ENCODE measurements at places on chromosomes 6 and 20.

GRCh38 chr6:122697458-122697857 lies 82.1 kb upstream of the FABP7 start:
- no peak for DNase-seq

DNA sequence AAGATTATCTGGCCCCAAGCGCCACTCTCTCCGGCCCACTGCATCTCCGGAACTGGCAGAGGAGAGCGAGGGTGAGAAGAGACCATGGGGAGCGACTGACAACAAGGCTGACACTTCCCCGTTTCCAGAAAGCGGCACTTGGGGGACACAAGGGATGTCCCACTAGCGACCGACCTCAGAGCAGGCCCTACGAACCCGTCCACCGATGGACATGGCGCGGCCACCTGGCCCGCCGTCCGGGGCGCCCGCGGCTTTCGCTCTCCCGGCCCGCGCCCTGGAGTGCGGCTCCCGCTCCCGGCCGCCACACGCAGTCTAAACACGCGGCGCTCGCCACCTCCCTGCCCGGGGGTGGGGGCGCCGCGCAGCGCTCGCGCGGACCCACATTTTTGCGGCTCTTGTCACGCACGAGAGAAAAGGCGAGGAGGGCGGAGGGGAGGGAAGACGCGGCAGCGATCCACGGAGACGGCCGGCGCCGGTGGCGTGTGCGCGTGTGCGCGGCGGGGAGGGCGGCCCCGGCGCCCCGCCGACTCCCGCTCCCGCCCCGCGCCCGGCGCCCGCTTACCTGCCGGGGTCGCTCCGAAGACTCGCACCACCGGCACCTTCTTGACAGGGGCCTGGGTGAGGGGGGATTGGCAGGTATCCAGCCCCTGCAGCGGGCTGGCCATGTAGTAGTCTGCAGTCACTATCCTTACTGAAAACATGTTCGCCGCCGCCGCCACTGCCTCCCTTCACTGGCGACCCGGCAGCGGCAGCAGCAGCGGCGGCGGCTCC lies 645 bp downstream of the REV3L start:
- peak; percentile 58 for DNase-seq

- DNase-seq, result no peak
Measured at GRCh38 chr6:3782876-3783832, 31.6 kb upstream of the PXDC1 start.

DNA sequence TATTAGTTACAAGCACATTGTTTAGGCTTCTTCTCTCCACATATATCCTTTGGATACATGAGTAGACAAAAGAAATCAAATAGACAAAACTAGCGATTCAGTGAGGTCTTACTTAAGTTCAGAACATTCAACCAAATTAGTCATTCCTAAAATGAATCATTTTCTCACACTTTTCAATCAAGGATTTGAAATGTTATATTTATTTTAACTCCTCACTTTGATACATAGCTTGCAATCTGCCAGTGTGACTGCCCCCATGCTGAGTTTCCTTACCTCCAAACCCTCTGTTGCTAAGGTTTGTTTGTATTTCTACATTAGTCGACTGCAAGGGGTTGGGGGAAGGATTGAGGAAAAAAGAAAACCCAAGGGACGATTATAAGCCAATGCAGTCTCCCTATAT lies 3.5 kb upstream of the MOXD1 start:
- no peak for DNase-seq

- no peak for DNase-seq
Measured at GRCh38 chr6:37110500-37111461, 59.2 kb upstream of the PIM1 start.

DNA sequence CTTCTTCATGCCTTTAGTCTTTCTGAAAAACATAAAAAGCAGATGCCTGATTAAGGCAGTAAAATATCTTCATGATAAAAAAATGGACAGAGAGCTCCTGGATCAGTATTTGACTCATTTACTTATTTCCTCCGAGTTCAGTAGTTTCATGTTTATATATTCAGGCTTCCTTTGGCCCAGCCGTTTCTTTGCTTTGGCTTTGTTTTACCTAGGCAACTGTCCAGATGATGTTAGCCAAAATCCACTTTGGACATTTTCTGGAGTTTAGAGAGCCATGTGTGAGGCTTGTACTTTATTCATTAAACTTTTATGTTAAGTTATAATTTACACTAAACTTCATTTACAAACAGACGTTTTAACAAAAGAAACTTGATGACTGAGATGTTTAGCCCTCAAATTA lies 307.1 kb upstream of the RSPO3 start:
- no peak for DNase-seq

GRCh38 chr6:15444081-15444731 lies 198.3 kb downstream of the JARID2 start:
- DNase-seq, result peak; percentile 57

DNA sequence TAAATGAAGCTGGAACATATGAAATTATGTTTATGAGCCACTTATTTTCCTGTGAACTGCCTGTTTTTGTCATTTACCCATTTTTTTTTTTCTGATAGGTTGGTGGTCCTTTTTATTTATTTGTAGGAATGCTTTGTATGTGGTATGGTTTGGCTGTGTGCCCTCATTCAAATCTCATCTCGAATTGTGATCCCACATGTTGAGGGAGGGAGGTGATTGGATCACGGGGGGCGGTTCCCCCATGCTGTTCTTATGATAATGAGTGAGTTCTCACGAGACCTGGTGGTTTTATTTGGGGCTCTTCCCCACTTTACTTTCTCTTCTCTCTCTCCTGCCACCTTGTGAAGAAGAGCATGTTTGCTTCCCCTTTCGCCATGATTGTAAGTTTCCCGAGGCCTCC lies 77.3 kb downstream of the CDH26 start:
- DNase-seq, result no peak

DNA sequence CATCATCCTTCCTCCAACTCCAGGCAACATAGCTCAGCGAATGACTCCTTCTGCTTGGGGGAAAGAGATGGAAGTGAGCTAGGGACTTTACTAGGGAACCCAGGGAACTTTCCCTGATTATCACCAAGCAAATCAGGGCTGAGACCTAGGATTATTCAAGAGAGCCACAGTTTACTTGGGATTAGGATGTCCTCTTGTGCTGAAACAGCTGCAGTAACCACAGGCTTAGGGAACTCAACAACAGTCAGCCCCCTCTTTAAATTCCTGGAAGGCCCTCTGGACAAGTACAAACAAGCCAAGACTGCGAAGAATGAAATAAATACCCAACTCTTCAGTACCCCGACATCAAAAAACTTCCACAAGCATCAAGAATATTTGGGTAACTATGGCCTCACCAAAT lies 700.9 kb downstream of the COL12A1 start:
- no peak for DNase-seq

DNA sequence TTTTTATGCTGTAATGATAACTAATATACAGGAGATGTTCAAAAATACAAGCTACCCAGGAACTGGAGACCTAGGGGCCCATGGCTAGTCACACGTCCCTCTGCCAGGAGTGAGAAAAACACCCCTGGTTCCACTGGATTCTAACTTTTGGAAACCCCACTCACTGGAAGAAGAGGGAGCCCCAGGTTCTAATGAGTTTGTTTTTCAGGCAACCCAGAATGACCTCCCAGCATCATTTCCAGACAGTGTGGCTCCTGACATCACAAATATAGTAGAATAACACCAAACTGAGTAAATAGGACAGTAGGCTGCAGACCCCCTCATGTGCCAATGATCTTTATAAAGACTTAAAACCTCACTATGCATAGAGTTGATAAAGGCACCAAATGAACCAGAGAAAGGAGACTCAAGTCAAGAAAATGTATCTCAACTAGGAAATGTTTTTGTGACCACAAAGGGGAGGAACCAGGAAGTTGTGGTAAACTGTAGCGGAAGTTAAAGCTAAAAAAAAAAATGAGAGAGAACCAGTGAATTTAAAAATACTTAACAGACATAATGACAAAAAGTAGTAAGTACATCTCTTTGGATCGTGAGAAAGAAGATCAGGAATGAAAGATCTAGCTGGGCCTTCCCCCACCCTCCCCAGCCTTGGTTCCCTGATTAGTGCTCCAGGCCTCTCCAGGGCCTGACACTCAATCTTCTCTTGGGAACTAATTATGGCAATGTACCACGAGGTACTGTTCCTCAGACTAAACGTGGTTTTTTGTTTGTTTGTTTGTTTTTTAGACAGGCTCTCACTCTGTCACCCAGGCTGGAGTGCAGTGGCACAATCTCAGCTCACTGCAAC lies 19.8 kb downstream of the HLA-E start:
- DNase-seq, result no peak

DNA sequence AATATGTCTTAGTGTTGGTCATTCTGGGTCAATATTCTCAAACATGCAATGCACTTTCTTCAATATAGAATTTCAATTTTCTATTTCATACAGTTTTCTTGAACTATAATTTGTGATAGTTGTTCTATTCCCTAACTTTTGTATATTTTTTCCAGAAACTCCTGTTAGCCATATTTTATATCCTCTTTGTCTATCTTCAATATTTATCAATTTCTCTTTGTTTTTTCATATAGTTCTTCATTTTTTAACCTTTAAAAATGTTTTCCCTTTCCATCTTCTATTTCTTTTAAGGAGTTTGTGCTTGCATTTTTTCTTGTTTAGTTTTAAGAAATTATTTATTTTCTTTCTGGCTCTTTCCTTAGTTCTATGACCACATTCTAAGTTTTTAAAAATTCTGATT lies 42.0 kb upstream of the MBOAT1 start:
- no peak for DNase-seq

GRCh38 chr6:79913369-79913768 lies 34.0 kb downstream of the ELOVL4 start:
- no peak for DNase-seq

DNA sequence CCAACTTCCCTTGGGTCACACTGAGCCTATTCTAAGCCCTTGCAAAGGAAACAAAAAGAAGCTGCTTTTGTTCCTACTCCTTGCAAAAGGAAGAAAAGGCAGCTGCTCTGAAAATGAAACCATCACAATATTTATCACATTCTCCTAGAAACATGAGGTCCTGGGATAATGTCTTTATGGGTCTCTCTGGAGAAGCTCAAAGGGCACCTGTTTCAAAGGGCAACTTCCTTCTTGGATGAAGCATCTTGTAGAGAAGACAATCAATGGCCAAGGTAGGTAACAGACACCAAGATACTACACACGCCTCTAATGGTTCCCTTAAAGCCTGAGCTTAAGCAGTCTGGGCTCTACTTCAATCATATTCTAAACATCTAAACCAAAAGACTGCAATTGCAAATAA lies 10.4 kb downstream of the ELOVL5 start:
- no peak for DNase-seq

- peak; percentile 32 for DNase-seq
Measured at GRCh38 chr20:2524709-2525506, 11.5 kb upstream of the TMC2 start.

- DNase-seq, result no peak
Measured at GRCh38 chr6:88105741-88106340, 58.2 kb downstream of the SPACA1 start.

GRCh38 chr6:30007132-30007764 lies 53.8 kb upstream of the POLR1H start:
- no peak for DNase-seq

- no peak for DNase-seq
Measured at GRCh38 chr6:92763274-92763584, 656.1 kb downstream of the EPHA7 start.

- DNase-seq, result no peak
Measured at GRCh38 chr20:31868853-31869672, 1.3 kb downstream of the DUSP15 start.

- no peak for DNase-seq
Measured at GRCh38 chr6:133804265-133804664, 84.6 kb upstream of the TCF21 start.

DNA sequence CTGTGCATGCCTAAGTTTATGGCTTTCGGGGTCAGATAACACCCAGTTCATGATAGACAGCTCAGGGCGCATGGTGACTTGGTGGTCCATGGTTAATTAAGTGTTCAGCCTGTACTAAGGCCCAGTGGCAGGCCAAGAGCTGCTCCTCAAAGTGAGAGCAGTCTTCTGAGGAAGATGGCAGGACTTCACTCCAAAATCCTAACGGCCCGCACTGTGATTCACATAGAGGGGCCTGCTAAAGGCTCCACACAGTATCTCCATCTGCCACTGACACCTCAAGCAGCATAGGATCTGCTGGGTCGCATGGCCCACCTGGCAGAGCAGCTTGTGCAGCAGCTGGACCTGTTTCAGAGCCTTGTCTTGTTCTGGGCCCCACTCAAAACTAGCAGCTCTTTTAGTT lies 10.6 kb upstream of the CST7 start:
- no peak for DNase-seq

DNA sequence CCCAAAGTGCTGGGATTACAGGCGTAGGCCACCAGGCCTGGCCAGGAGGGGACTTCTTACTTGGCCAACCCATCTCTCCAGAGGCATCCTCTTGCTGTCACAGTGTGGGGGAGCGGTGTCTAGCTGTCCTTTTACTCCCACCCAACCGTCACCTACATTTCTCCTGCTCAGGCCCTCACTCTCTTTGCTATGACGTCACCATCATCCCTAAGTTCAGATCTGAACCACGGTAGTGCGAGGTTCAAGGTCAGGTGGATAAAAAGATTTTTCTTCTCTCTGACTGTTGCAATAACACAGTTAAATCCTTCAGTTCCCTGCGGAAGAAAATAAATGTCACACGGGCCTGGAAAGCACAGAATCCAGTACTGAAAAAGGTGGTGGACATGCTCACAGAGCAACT lies 7.3 kb upstream of the RAET1L start:
- no peak for DNase-seq

DNA sequence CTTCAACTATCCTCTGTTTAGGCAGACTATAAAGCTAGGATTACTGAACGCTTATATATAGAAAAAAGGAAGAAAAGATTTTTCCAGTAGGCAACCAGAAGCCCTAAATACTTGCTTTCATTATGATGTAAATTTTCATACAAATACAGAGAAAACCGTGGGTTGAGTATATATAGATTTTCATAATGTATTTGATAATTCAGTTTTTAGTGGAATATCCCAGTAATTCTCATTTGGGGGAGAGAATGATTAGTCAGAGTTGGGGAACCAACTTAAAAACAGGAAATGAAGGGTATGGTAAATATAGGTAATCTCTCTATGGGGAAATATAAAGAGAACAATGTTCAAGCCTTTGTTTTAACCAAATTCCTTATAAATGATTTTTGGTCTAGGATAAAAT lies 154.0 kb upstream of the CITED2 start:
- no peak for DNase-seq

- DNase-seq, result no peak
Measured at GRCh38 chr20:58440021-58440767, 51.2 kb downstream of the VAPB start.

- DNase-seq, result no peak
Measured at GRCh38 chr20:51434580-51435247, 107.8 kb downstream of the NFATC2 start.
